ENCODE measurements at places on chromosomes 16 and 17.

GRCh38 chr17:8708025-8708461, 36.6 kb downstream of the CCDC42 start:
- no peak for DNase-seq

DNA sequence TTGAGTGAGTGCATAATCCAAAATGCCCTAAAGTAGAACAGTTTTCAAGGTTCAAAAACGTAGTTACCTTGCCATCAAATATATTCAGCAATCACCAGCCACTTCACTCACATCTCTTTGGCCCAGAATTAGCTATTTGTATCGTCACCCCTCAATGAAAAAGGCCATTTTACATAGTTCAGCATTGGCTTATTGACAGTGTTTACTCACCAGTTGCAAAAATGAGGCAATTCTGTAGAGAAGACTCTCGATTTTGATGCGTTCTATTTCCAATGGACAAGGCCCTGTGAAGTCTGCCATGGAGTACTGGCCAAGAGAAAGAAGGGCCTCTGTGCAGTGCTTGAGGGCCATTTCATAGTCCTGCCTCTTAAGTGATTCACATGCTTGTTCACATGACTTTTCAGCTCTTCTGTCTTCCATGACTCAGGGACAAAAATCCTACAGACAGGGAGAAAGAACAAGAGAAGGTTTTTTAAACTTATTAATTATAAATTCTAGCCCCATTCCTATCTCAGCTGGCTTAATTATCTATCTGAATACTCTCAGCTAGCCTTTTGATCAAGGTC, 26.5 kb downstream of the HELZ start:
- no peak for DNase-seq

DNA sequence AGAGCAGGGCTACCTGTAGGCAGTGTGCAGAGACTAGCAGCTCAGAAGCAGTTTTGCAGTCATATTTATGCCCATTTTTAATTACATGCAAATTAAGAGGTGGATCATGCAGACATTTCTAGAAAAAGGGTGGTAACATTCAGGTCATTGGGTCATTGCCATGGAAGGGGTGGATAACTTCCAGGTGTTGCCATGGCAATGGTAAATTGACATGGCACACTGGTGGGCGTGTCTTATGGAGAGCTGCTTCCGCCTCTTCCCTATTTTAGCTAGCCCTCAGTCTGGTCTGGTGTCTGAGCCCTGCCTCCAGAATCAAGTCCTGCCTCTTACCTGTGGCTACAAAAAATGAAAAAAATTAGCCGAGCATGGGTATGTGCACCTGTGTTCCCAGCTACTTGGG, 2.8 kb upstream of the DNAI2 start:
- no peak for DNase-seq

DNA sequence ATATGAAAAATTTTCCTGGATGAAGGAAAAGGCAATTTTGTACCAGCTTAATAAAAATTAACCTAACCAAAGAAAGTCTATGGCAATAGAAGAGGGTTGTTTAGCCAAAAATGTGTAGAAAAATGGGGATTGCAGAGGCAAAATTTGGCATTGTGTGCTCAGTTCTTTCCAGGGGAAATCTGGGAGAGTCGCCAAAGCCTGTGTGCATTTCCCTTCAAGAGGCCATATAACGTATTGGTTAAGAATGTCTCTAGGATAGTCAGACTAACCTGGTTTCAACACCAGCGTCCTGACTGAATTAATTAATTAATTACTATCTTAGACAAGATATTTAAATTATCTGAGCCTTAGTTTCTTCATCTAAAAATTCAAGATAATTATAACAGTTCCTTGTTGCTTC, 44.8 kb upstream of the HLF start:
- DNase-seq, result no peak

DNA sequence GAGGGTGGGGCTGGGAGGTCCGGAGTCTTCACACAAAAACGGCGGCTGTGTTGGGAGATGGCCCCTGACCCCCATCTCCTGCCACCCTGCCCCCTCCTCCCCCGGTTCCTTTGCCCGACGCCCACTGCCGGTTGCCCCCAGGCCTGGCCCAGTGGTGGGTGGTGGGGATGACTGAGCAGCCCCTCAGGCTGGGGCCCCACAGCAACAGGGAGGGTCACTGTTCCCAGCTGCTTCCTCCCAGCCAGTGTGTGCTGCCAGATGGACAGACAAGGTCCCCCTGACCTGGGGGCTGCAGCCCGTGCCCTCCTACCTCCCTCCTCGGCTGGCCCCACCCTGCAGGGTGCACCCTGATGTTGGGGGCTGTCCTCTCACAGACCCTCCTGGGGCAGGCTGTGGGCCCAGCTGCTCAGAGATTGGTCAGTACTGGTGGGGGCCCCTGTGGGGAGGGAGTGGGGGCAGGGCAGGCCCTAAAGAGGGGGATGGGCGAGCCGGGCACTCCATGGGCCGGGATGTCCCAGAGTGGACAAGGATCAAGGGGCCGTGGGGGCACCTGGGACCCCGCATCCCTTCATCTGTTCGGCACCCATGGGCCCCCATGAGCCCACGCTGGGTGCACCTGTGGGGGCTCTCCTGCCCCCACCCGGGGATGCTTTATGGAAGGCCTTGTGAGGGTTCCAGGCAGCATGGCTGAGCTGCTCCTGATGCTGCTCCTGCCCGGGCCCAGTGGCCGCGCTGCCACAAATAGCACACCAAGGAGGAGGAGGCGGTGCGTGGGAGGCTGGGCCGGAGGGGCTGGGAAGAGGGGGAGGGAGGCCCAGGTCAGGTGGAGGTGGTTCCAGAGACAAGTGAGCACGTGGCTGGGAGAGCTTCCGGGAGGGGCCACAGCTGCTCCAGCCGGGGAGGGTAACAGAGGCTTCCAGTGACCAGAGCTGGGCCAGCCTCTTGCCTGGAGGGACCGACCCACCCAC, 5.1 kb downstream of the C1QTNF8 start:
- no peak for DNase-seq

DNA sequence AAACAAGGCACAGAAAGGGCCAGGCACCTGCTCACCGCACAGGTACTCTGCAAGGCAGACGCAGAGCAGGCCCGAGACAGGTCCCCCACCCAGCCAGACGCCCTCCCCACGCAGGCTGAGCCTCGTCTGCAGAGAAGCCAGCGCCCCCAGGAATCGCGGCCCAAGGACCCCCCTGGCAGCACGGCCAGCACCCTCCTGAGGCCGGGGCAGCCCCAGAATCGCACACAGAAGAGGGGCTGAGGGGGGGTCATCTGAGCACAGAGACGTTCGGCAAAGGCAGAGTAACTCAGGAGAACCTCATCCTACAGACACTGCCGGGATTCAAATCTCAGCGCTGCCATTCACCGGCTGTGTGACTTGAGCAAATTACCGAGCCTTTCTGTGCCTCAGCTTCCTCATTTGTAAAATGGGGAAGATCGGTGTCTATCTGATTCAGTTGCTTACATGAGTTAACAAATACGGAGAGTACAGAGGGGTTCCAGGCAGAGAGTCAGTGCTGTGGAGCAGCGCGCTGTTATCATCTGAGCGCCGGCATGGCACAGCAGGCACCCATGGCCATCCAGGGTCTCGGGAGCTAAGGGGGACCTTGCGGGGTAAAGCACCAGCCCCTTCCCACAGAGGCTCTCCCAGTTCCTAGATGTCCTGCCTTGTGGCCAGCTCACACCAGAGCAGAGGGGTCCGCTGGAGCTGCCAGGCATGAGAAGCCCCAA, 10.4 kb downstream of the EMC6 start:
- no peak for DNase-seq

- no peak for DNase-seq
Observed at GRCh38 chr17:8359769-8360168, 16.7 kb downstream of the KRABD2 start.

- no peak for DNase-seq
Observed at GRCh38 chr17:42389135-42389417, 834 bp upstream of the STAT3 start.

GRCh38 chr17:78933025-78933958, 8.1 kb upstream of the TIMP2 start:
- DNase-seq, result no peak

Data from stimulated activated CD4-positive, alpha-beta T cell treated with anti-CD3 and anti-CD28 coated beads, Interleukin-1b, Interleukin-23, amount 100 ng/mL, for 1 hour (primary cell).